ENCODE measurements at places on chromosomes 16 and 17. TPM values are rescaled to one million over a fixed set of nuclear protein-coding genes. Genes with fewer than 3 reads are reported as not detected.

GRCh38 chr17:81923302-81924260 is 4.0 kb downstream of the MAFG start:
- H3K27ac ChIP-seq, result peak overlapping the region; percentile 68
- H3K4me3 ChIP-seq, result peak overlapping the region; percentile 39
- peaks cover 15% of the 10 kb centered on the region for H3K36me3 ChIP-seq
- DNase-seq, result peak; percentile 85

- no peak overlapping the region for H3K4me3 ChIP-seq
- H3K4me1 ChIP-seq, result no peaks in the 10 kb centered on the region
- peaks cover 9% of the 10 kb centered on the region for H3K27me3 ChIP-seq
- no peaks in the 10 kb centered on the region for H3K36me3 ChIP-seq
These were observed 247.0 kb downstream of the GSG1L start for GRCh38 chr16:27816561-27816960.

DNA sequence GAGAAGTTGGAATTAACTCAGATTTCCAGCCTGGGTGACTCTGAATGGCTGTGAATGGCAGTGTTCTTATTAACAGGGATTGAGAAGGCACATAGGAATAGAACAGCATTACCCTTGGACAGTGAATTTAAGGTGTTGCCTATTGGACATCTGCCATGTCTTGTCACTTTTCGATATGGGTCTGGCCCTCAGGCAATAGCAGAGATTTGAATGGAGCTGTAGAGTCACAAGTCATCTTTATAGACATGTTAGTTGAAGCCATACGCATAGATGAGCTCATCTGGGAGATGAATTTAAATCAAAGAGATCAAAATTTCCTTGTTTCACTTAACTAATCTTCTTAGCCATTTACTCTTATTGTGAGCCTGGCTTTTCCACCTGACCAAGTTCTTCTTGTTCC is 14.9 kb upstream of the DHRS11 start:
- no peak overlapping the region for H3K4me3 ChIP-seq
- peaks cover 3% of the 10 kb centered on the region for H3K4me1 ChIP-seq
- no peaks in the 10 kb centered on the region for H3K27me3 ChIP-seq
- peaks cover 91% of the 10 kb centered on the region for H3K36me3 ChIP-seq
- no peak for DNase-seq
- H3K27ac ChIP-seq, result no peak overlapping the region

OTOP3 gene
- not detected for total RNA-seq

FOXC2 gene
- total RNA-seq, result 1.1 TPM
